NCI-H510A (cell line): ENCODE measurements at places on chromosomes 1 and 21.

- DNase-seq, result no peak
These were observed 162.0 kb upstream of the C1orf174 start for GRCh38 chr1:4062041-4062440.

DNA sequence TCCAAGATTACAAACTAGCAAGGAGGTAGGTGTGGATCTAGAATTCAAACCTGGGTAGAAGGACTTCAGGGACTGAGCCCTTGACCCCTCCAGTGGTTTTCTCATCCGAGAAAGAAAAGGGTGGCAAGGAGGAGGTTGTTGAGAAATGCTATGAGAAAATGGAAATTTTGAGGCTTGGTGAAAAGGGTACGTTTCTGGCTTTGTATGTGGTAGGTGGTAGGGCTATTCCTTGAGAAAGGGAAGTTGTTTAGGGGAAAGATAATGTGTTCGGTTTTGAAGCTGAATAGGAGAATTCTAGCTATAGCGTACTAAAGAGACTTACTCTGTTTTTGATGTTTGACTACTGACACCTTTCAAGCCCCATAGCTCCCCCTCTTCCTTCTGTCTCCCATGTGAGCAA, 133.8 kb downstream of the CNIH3 start:
- no peak for DNase-seq

- DNase-seq, result peak; percentile 69
These were observed 363.0 kb downstream of the SETD4 start for GRCh38 chr21:35697321-35697808.

- DNase-seq, result peak; percentile 45
These were observed 4.2 kb upstream of the ADORA3 start for GRCh38 chr1:111507411-111508201.

DNA sequence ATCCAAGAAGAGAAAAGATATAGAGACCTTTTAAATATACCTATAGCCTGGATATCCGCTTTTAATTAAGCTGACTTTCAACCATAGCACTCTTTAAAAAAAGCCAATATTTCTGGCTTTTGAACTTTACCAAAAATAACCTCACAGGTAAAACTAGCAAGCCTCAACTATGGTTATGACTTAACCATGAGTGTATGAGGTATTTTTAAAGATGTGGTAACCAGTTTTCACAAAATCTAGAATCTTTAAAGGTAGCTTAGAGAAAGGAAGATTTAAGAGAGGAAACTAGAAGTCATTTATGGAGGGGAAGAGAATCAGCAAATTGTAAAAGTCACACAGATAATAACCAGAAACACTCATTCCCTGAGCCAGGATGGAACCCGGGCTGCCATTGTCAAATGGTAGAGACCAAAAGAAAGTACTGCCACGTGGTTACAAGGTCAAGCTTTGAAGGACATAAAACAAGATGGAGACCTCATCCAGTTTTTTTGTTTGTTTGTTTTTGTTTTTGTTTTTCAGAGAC, 288.4 kb upstream of the RGS18 start:
- no peak for DNase-seq

GRCh38 chr1:67711158-67711854, 26.3 kb downstream of the GADD45A start:
- no peak for DNase-seq

DNA sequence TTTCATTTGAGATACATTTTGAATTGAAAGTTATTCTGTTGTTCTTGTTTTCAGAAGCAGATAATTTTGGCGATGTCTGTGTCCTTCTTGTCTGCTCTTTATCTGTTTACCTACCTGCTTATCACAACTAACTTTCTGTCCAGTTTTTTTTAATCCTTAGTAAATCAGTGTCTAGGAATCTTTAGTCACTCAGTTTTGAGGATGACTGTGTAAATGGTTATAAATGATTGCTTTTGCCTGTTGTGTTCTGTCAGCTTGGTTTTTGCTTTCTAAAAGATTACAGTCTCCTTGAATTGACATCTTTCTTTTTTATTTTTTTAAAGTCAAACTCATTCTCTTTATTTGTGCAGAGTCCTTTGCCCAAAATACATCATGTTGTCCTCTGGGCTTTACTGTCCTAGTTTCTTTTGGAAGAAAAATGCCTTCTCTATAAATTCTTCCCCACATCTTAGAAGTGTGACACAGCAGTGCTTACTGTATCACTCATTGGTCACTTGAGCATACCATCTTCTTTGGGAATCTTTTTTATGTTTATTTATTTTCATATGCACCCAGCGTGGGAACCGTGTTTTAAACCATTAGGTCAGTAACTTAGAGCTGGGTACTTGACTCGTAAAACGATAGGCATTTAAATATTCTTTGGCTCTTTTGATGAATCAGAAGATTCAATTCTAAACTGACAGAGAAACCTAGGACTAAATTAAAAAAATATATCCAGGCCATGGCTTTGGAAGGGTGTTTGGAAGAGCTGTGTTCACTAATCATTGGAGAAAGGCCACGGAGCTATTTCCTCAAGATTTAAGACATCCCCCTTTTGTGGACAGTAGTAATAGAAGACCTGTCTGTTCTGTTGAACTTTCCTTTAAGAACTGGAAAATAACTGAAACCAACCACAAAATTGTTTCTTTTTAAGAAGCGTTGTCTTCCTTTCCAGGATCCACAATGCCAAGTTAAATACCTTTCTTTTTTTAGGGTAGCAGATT, 20.9 kb downstream of the LAMC1 start:
- no peak for DNase-seq

DNA sequence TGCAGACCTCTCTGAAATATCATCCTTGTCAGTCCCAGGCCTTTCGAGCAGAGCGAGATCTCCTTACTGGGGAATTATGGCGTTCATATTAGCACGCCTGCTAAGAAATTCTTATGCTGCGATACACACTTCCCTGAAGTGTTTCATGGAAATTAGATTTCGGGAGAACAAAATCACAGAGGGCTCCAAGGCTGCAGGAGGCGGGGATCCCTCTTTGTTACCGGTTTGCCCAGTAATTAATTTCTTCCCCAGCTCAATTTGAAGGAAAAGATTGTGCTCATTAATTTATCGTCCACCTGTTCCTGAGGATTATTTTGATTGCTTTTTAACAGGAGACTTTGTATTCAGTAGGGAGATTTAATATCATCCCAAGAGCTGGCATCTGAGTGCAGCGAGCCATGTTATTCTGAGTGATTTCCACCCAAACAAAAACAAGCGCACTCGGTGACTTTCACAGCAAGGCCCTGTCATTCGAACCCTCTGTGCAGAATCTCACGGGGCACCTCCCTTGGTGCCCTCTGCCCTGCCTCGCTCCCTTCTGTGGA, 202.3 kb upstream of the GALNT2 start:
- DNase-seq, result no peak

DNA sequence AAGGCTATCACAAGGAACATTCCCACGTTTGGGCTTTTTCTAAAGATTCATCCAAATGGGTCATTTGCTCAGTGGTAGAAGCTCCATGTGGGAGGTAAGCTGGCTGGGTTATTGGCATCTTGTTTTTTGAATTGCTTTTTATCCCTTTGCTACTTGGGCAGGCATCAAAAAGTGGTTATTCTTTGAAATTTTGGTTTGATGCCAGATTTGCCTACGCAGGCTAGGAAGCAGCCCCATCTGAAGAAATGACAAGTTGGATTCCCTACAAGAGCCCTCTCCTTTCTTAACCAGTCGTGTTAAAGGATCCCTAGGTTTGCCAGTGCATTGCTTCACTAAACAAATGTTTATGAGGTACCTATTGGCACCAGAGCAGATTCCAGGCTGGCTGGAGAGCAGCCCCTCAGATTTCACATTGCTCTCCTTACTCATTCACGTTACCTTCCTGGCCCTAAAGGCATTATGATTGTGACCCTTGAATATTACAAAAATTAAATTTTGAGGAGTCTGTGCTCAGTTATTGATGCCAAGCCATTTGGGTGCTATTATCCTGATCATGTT, 38.8 kb downstream of the ARID1A start:
- no peak for DNase-seq

DNA sequence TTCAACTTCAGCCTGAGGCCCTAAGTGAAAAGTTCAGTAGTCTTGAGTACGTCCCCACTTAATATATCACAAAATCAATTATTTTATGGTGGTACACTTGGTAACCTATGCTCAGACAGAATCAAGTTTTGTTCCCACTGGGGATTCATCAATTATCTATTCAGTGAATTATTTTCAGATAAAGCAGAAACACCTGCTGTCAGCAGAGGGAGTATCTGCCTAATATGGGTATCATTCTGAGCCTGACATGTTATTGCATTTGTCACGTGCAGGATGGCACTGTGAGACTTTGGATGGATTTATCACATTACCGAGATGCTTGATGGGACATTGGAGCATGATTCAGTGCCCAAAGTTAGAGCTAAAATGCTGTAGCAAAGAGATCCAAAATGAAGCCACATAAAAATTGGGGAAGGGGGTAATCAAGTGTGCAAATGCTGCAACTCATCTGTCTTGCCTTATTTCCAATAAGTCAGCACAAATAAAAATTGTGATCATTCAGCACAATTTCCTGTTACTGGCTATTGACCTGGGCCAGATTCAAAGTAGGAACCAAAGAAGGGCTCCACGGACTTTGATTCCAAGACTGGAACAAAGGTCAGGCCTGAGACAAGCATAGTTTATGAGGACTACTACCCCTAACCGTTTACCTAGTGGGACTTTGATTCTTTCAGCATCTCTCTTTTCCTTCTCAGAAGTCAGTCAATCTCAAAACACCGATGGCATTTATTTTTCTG, 657.6 kb downstream of the LMO4 start:
- no peak for DNase-seq

GRCh38 chr1:186375929-186376319, 286 bp downstream of the ODR4 start:
- DNase-seq, result no peak

DNA sequence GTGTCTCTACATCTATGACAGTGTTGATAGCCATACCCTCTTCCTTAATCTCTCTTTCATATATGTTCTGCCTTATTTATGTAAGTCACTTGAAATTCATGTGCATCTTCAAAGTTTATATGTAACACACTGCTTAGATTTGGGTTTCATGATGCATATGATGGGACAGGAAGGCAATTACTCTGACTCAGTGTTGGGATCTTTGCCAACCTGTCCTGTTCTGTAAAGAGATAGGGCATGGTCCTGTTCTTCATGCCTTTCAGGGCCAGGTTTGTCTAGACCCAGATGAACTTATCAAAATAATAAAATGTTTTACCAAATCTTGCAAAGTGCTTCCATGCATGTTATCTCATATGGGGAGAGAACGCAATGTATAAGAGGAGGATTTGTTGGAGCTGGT, 69.5 kb downstream of the TMPRSS15 start:
- no peak for DNase-seq

DNA sequence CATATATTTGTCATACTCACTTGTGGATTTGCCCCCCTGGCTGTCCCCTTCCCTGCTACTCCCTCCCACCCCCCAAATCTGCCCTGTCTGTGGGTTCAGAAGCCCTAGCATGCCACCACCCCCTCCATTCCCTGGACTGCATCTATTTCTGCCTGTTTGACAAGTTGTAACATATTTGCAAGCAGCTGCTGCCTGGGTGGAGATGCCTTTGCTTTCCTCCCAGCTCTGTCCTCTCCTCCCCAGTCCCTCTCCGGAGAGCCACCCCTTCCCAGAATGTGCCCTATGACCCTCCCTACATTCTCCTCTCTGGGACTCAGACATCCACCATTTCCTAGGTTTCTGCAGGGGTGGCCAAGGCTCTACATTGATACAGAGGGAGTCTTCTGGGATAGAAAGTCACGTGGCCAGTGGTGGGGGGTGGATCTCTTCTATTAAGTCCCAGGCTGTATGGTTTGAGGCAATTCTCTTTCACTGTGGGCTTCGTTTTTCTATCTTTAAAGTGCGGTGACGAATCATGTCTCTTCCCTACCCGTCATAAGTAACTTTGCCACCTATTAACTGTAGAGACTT, 6.0 kb upstream of the MYOG start:
- no peak for DNase-seq

- no peak for DNase-seq
These were observed 22.5 kb upstream of the RHBDL2 start for GRCh38 chr1:38964140-38964548.

DNA sequence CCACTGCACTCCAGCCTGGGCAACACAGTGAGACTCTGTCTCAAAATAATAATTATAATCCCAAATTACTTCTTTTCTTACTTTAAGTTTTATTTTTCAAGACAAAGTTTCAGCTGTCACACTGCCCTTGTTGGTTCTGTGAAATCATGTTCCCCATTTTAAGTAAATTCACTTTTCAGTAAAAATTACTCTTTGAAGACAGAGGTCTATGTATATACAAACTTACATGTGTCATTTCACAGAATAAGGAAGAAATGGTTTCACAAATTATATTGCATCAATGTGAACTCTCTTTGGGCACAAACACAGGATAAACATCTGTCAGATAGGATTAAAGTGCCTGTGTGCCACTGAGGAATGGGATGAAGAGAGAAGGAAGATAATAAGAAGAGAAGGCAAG, 33.1 kb upstream of the ETS2 start:
- no peak for DNase-seq

GRCh38 chr1:6688757-6689156, 12.9 kb downstream of the DNAJC11 start:
- no peak for DNase-seq

- DNase-seq, result no peak
These were observed 18.9 kb downstream of the SOX13 start for GRCh38 chr1:204091787-204092312.

DNA sequence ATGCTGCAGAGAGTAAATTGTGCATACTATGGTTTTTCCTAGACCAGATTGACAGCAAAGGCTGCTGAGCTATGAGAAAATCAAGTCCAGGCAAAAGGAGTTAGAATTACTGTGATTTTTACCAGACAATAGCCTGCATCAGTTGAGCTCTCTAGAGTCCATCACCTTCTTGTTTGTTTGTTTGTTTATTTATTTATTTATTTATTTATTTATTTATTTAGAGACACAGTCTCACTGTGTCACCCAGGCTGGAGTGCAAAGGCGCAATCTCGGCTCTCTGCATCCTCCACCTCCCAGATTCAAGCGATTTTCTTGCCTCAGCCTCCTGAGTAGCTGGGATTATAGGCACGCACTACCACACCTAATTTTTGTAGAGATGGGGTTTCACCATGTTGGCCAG, 24.2 kb upstream of the ABCB10 start:
- no peak for DNase-seq

DNA sequence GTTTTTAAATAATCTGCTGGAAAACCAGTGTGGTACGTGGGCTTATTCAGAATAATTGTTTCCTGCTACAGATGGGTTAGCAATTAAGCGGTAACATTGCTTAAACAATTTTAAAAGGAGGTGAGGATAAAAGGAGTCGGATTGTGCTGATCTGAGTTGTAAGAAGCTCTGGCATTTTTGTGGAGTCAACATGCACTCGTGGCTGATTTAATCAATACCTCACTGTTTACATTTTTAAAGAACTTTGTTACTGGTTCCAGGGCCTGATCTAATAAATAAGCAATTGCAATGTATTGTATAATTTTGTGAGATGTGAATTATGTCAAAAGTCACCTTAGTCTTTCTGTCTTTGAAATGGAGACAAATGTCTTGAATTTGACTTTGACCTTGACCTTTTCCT, 474.0 kb downstream of the SETD4 start:
- DNase-seq, result no peak

- no peak for DNase-seq
These were observed 83.1 kb downstream of the FMN2 start for GRCh38 chr1:240174734-240175133.

- DNase-seq, result no peak
These were observed 2.3 kb downstream of the HIPK1 start for GRCh38 chr1:113931451-113931851.
